ENCODE measurements at places on chromosomes 12 and 14.

GRCh38 chr14:23300687-23301223 lies 1.9 kb downstream of the PPP1R3E start:
- DNase-seq, result peak; percentile 77

GRCh38 chr14:105281371-105282097 lies 19.3 kb downstream of the BRF1 start:
- DNase-seq, result peak; percentile 72

- no peak for DNase-seq
Measured at GRCh38 chr12:69501154-69501895, 31.1 kb downstream of the FRS2 start.

DNA sequence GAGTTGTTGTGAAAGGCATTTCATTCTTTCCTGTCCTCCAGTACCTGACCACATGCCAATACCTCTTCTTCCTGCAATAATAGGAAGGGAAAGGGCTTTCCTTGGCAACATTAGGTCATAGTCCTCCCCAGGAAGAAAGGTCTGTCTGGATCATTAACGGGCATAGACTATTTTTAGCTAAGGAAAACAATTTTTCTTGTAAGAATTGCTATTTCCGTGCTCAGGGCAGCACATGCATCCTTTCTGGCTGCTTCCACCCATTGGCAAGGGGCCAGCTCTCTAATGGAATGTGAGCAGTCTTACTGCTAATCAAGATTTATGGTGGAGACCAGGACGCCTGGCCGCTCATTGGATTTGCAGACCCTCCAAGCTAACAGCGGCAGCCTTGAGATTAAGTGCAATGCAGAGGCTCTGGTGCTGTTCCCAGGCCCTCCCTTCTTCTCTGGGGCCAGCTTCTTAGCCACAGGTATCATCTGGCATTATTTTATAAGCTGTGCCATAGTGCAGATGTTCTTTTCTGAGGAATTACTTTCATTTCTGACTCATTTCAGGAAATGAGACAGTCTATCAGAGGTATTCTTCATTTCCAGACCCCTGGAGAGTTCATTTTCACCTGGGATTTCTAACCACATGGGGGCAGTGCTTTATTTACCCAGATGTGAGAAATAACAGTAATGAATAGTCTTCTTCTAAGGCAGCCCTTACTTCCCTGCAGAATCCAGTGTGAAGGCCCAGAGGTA lies 52.9 kb downstream of the ANO6 start:
- no peak for DNase-seq

DNA sequence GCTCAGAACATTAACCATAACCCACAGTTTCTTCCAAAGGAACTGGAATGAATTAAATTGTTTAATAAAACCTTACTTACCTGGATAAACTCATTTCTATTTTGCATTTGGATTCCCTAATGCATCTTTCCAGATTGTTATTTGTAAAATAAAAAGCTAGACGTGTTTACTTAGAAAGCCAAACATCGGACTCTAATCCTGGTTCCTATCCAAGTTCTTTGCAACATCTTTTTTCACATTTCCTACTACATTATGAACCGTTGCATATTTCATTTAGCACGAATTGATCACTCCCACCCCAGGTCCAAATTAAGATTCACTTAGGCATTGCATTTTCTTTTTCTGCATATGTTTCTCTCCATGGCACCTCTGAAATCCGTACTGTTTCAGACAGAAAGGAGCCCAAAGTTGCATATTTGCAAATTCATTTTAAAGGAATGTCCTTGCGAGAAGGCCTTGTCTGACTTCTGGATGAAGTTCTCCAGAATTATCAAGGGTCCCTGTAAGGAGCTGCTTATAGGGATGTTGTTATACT lies 164.4 kb upstream of the GSC start:
- DNase-seq, result no peak

- DNase-seq, result no peak
Measured at GRCh38 chr14:33280646-33281045, 342.0 kb downstream of the NPAS3 start.

DNA sequence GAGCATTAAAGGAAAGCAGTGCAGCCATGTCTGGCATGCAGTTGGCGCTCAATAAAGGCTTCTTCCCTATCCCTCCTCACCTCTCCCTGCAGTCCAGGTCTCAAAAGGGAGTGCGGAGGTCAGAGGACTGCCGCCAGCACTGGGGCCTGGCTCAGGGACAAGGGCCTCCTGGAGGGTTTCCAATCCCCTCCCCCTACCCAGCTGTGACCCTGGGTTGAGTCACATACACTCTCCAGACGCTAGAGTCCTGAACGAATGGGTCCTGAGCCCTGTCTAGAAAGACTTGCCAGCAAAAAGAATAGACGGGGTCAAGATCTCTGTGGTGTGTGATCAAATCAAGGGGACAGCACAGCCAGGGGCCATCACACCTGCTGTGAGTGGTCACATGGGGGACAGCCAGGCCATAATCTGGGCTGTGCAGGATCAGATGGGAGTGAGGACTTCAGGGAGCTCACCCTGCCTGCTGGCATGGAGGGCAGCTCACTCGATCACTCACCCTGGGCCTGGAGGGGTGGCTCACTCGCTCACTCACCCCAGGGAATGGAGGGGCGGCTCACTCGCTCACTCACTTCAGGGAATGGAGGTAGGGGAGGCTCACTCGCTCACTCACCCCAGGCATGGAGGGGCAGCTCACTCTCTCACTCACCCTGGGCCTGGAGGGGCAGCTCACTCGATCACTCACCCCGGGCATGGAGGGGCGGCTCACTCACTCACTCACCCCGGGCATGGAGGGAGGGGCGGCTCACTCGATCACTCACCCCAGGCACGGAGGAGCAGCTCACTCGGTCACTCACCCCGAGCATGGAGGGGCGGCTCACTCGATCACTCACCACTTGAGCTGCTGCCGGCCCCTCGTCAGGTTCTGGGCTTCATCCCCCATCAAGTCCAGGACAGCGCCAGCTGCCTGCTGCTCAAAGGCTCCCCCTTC lies 12.8 kb downstream of the CFAP73 start:
- no peak for DNase-seq

DNA sequence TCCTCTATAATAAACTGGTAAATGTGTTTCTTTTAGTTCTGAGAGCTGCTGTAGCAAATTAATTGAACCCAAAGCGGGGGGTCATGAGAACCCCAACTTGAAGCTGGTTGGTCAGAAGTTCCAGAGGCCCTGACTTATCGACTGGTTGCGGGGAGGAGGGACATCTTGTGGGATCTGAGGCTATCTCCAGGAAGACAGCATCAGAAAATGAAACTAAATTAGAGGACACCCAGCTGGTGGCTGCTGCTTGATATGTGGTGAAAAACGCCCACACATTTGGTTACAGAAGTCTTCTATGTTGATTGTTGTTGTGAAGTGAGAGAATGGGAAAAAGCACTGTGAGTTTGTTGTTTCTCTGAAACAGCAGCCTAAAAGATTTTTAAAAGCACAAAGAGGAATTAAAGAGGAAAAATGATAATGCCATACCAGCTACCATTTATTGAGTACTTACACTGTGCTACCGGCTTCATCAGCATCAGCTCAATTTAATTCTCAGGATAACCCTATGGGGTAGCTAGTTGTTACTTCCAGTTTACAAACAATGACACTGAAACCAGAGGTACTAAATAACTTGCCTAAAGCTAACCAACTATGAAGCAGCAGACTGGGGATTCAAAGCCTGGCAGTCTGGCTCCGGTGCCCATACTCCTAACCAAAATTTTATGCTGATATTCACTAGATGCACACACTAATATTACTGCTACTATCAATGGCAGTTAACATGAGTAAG lies 24.3 kb downstream of the DDX24 start:
- DNase-seq, result peak; percentile 86

DNA sequence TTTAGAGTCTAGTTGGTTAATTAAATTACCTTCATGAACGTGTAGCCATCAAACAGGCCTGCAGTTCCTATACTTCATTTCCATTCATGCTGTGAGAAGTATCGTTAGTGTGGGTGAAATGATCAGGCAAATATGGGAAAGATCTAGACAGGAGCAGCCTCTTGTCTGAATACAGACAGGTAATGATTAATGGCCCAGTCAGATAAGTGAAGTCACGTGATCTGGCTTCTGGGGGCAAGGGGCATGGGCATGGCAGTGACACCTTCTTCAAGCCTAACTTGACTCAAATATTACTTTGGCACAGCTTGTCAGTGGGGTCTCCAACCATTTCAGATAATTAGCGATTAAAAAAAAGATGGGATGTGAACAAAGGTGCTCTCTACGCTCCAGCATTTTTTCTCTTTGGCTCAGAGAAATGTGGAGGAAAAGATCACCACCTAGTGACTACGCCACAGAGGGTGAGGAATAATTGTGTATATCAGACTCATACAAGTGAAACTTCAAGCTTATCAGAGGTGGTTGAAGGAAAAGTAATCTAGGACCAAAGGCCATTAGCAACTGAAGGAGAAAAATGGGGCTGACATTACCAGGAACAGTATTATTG lies 17.8 kb downstream of the GUCY2C start:
- DNase-seq, result no peak

GRCh38 chr12:65536876-65537681 lies 258.6 kb downstream of the MSRB3 start:
- no peak for DNase-seq
